ENCODE measurements at places on chromosomes 4 and X.

- DNase-seq = no peak
Observed at GRCh38 chr4:74968456-74969164, 35.7 kb downstream of the PARM1 start.

DNA sequence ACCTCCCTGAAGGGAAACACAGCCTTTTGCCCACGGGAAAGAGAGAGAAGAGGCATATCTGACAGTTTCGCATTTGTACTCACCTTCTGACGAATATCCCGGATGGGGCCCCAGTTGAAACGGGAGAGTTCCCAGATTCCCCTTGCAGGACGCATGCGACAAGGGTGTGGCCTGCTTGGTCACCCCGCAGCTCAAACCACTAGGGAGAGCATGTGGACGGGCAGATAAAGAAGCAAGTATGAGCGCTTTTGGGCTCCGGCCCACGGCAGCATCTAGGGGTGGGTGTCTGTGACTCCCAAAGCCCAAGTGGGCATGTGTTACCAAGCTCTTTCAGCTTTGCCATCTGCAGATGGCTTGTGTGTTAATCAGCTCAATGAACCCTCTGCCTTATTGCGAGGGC lies 70.1 kb upstream of the MED14 start:
- no peak for DNase-seq

DNA sequence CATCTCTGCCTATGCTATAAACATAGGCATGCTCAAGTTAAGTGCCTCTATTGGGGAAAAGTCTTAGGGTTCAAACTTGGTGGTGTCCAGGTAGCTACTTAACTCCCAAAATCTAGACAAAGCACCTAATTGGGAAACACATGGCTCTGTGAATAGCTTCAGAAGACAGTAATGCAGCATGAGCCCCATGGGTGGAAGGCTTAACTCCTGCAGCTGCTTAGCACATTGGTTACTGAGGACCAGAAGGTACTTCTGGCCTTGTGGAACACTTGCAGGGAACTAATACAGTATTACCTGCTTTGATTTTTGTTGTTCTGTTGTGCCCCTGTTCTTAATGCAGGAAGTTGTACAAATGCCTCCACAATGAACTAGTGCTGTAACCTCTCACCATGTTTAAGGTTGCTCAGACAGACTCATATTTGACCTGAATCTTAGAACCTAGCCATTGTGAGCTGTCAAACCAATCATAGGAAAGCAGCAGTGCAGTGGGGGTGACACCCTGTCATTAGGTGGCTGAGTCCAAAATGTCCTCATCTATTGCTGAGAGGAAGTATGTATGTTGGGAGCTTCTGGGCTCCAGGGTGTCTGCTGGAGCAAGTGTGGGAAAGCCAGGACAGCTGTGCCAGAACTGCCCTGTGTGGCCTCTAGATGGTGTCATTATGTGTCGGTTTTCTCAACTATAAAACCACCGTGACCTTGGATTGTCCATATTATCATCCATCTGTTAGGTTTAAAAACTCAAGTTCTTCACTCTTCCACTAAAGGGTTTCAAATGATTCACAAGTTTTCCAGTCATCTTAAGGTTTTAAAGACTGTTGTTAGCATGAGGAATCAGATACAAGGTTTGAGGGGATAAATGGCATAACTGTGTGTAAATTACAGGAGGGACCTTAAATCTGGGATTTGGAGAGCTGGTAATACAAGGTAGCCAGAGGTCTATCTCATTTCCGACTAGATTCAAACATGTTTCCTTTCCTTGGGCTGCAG lies 69.9 kb upstream of the WDR1 start:
- DNase-seq = no peak

GRCh38 chr4:161991811-161992210 lies 172.0 kb downstream of the FSTL5 start:
- DNase-seq = no peak

GRCh38 chr4:3512719-3513118 lies 19.5 kb downstream of the LRPAP1 start:
- no peak for DNase-seq

- no peak for DNase-seq
Observed at GRCh38 chr4:182513587-182514291, 270.5 kb downstream of the TENM3 start.

DNA sequence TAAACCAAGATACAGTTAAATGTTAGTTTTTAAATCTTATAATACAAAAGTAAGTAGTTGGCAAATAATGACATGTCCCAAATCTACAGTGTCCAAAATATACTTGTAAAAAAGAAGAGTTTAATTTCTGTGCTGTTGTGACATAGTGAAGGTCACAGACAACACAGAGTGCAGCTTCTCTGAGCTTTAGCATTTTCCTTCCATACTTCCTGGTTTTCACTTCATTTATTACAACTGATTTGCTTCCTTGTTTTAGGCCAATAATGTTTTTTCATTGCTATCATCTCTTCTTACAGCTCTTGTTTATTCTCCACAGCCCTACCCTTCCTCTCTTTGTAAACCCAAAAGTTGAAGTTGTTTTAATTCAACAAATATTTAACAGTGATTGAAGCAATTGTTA lies 132.4 kb upstream of the TET2 start:
- no peak for DNase-seq

GRCh38 chrX:68363984-68364383 lies 69.3 kb downstream of the OPHN1 start:
- DNase-seq = no peak

GRCh38 chr4:141759796-141760425 lies 123.5 kb downstream of the IL15 start:
- no peak for DNase-seq

DNA sequence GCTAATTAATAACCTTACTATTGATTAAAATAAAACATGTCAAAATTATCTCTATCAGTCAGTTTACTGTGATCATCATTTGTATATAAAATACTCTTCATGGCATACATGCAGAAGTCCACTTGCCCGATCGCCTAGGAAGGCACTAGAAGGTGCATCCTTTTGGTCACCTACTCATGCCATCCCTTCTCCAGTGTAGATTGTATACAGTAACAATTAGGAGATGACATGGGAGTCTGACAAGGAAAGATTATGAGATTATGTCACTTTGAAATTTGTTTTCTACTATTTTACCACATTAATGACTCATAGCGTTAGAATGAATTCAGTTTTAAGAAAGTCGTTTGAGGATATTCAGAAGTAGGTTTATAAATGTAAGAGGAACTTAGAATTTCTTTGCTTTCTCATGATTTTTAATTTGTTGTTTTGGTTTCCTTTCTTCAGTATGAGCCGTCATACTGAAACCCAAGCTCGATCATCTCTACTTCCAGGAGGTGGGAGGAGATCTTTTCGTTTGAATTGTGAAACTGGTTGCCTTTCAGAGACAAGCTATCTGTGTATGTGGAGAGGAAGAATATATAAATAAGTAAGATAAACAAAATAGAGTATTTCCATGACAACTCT lies 51.1 kb upstream of the UNC5C start:
- no peak for DNase-seq

GRCh38 chrX:150049647-150050046 lies 111.4 kb upstream of the EOLA2 start:
- DNase-seq = no peak

GRCh38 chr4:80619070-80619674 lies 283.6 kb downstream of the CFAP299 start:
- DNase-seq = no peak

GRCh38 chrX:30141966-30142365 lies 73.4 kb upstream of the MAGEB2 start:
- DNase-seq = peak; percentile 67

DNA sequence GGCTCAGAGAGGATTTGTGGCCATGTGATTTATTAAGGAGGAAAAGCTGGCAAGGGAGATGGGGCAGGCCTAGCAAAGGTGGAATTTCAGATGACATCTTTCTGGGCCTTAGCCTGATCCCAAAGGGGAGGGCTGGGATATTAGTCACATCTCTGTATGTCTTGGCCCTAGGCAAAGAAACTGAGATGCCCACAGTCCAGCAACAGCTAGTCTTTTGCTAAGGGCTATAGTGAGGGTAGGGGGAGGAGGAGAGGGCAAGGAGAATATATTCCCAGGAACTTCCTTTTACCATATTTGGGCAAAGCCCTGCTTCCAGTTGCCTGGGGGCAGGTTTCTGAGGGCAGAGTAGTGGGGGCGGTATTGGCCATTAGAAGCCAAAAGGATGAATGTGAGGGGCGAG lies 209.8 kb upstream of the NR3C2 start:
- no peak for DNase-seq

GRCh38 chr4:163666332-163666873 lies 171.9 kb downstream of the TMA16 start:
- no peak for DNase-seq

Measured in NCI-H2081 (cell line).